ENCODE measurements at places on chromosomes 2 and 18. TPM values are rescaled to one million over a fixed set of nuclear protein-coding genes. Genes with fewer than 3 reads are reported as not detected.

The FEV gene
- not detected for total RNA-seq

GRCh38 chr18:24500217-24500616 is 39.8 kb downstream of the HRH4 start:
- no peak for DNase-seq

GRCh38 chr18:57793302-57793986 is 9.7 kb downstream of the ATP8B1 start:
- no peak for DNase-seq

DNA sequence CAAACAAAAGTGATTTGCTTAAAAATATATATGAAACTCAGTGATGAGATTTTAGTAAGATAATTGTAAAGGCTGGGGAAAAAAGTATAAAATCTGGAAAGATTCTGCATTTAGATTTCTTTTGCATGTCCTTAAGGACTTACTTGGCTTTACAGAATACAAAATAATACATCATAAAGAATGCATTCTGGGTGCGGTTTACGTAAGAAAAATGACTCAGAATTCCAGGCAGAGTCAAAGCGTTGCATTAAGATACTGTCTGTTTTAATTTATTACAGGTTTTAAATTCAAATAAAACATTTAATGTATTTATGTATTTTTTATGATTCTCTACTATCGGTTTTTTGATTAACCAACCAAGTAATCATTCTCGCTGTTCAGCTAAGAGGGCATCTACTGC is 178.0 kb downstream of the SH3BP4 start:
- no peak for DNase-seq

DNA sequence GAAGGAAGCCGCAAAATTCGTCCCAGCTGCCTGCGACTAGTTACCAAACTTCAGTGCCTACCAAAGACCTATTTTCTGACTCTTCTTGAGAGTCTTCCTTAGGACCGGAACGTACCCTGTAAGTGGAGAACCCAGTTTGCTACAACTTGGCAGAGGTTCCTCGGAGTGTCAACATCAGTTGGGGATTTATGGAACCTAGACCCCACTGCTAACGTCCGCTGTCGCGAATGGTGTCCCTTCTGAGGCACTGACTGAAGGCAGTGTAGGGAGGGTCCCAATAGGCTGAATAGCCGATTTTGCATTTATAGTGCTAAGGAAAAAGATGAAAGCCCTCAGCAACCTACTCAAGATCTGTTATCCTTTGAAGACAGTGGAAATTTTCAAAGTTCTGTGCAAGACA is 568 bp upstream of the STK17B start:
- DNase-seq, result no peak

- DNase-seq, result no peak
Observed at GRCh38 chr2:189797902-189798301, 13.7 kb downstream of the PMS1 start.

The HAAO gene
- 9.3 TPM for total RNA-seq

The NR4A2 gene
- total RNA-seq, result 25.3 TPM

- no peak for DNase-seq
Observed at GRCh38 chr2:71220743-71221142, 6.2 kb downstream of the PAIP2B start.

Measured in tibial nerve (tissue), 4 donors.